ENCODE measurements at places on chromosomes 2 and 18.
A peak's percentile ranks its signal among the peaks of the same experiment; 100 is the strongest.

DNA sequence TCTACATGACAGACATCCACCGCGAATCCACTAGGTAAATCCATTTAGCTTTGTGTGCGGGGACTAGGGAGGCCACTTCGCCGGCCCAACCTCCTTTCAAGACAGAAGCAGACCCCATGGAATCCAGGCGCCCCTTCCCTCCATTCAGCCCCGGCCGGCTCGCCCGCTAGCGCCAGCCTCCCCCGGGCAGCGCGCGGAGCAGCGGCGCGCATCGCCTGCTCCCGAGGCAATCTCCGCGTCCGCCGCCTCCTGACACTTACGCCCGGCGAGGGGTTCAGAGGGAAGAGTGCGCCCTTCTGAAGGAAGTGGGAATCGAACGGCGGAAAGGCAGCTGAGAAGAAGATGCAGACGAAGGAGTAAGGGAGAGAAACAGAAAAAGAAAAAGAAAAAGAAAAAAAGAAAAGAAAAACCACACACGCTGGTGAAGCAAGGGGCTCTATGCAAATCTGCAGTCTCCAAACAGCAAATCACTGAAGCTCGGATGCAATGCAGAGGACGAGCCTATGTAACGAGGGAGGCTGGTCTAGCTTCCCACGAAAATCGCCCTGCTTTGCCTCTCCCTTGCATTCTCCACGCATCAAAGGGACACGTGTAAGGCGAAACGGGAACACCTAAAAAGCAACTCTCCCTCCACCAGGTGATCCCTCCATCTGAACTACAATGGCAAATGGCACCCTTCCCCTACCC lies 684.4 kb downstream of the NRXN1 start:
- no peak for DNase-seq

DNA sequence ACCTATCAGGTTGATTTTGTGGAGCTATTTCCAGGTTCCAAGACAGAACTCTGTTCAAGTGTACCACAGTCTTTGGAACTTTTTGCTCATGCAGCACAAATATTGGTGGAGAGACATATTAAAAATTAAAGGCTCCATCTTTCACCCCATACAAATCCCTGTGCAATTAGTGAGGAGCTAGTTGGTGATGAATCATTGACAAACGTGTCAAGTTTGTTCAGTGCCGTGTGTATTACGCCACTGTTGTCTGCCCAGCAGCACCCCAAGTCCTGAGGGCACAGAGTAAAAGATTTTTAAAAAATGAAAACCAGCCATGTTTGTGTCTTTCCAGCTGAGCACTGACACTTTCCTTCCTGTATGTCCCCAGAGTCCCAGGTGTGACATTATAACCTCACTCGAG lies 9.3 kb downstream of the ATOH8 start:
- no peak for DNase-seq

DNA sequence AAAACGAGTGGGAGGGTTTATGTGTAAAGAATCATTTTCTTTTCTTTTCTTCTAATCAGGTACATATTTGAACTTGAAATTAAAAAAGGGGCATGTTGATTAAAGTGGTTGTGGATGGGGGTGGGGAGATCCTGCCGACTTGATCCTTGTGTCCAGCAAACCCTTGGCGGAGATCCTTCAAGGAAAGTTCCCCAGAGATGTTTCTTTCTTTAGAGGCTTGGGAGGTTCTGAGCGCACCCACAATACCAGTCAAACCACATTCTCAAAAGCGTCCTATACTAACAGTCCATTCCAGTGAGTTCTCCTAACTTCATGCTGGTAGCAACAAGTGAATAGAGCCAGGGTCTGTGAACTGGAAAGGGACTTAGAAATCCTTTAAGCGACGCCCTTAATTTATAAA lies 49.2 kb downstream of the MYCN start:
- DNase-seq, result no peak

- no peak for DNase-seq
These were observed 169.3 kb downstream of the ANKRD30B start for GRCh38 chr18:14917311-14917710.

DNA sequence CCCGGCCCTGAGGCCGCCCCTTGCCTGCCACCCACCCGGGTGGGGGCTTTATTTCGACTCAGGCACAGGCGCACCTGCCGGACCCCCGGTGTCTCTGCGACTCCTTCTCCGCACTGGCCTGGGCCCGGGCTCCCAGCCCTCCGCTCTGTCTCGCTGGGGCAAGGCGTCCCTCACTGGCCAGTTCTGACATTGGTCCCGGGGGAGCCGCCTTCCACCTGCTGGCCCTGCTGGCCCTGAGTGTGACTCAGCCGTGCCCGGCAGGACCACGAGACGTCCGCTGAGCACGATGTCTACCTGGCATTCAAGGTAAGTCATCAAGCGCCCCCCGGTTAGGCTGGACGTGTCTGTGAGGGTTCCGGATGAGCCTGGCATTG lies 131.5 kb upstream of the CTDP1 start:
- no peak for DNase-seq

GRCh38 chr18:44324361-44324760 lies 356.3 kb upstream of the SETBP1 start:
- no peak for DNase-seq

- DNase-seq, result no peak
These were observed 69.9 kb upstream of the HS6ST1 start for GRCh38 chr2:128388499-128388941.

GRCh38 chr2:160701822-160702221 lies 208.2 kb upstream of the RBMS1 start:
- no peak for DNase-seq

DNA sequence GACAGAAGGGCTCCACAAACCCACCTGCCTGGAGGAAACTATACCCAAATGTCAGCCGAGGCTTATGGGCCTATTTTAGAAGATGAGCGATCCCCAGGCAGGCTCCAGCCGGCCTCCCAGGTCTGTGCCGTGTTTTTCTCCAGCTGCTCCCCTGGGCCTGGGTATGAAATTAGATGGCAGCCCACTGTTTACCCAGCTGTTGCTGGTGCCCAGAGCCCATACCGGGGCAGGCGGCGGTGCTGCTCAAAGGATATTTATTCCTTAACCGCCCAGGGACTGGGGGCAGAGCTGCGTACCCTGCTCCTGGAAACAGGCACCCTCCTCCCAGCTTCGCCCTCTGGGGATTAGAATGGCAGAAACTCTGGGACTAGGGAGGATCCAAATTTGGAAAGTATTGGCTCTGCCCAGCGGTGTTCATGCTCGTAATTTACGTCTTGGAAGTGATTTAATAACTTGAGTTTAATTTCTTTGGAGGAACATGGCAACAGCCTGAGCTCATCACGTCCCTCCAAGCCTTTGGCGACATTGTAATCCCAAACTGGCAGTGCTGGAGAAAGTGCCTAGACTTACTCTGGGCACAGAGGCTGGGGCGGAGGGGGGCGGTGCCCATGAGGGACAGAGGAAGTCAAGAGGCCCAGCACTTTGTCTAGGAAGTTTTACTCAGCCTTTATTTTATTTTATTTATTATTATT lies 199.2 kb downstream of the KLHL29 start:
- DNase-seq, result no peak

DNA sequence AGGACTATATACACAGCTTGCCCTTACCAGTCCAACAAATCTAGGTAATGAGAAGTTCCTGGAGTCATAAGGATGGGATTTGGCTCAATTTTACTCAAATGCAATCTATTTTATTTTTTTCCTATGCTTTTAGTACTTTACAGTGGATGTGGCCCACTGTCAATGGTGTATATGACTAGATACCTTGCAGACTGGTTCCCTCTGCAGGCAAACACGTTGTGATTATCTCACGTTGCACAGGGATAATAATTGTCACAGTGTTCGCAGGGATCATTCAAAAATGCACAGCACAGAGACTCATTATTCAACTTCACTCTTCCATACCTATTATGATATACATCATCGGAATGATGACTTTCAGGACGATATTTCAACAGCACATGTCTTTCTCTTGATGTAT lies 359.7 kb downstream of the MBD2 start:
- DNase-seq, result no peak

DNA sequence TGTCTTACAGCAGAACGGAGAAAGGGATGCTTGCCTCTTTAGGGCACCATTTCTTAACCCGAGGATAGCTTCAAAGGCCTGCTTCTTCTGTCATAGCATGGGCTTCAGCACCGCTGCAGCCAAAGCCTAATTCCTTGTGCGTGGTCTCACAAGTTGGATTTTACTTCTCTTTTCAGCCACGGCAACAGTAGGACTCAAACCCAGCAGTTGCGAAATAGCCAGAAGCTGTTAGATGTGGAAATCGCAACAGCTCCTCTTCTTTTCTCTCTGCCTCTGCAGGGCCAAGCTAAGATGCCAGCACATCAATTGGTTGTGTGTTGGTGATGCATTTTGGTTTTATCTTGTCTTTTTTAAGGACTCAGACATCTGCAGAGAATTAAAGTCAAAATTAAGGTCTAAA lies 3.1 kb downstream of the NRXN1 start:
- peak; percentile 73 for DNase-seq

GRCh38 chr18:49681387-49681786 lies 119.5 kb downstream of the LIPG start:
- no peak for DNase-seq

GRCh38 chr2:98935777-98936352 lies at the start of gene CRACDL:
CRACDL (minus strand) TSS chr2:98936225; CDS start chr2:98846800, 89,425 bp downstream.
- peak; percentile 48 for DNase-seq

DNA sequence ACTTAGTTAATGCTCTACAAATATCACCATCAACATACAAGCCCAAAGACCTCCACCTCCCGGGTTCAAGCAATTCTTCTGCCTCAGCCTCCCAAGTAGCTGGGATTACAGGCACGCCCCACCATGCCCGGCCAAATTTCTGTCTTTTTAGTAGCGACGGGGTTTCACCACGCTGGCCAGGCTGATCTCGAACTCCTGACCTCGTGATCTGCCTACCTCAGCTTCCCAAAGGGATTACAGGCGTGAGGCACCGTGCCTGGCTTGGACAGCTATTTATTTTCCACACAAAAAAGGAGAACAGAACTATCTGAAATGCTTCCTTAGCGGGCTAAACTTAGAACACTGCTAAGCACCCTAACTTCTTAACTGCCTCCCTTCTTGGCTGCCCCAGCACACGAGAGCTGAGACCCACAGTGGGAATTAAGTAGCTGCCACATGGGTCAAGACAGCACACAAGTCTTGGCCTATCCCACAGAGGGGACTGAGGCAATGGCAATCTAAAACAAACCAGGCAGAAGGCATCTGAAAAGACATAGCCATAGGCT lies 24.8 kb downstream of the CYTIP start:
- peak; percentile 43 for DNase-seq

GRCh38 chr2:122831649-122832048 lies 1076.2 kb downstream of the TSN start:
- DNase-seq, result no peak

- DNase-seq, result no peak
These were observed 15.4 kb downstream of the SLC35F5 start for GRCh38 chr2:113741091-113741490.

- peak; percentile 48 for DNase-seq
These were observed 25.1 kb upstream of the CREB1 start for GRCh38 chr2:207504513-207505170.

DNA sequence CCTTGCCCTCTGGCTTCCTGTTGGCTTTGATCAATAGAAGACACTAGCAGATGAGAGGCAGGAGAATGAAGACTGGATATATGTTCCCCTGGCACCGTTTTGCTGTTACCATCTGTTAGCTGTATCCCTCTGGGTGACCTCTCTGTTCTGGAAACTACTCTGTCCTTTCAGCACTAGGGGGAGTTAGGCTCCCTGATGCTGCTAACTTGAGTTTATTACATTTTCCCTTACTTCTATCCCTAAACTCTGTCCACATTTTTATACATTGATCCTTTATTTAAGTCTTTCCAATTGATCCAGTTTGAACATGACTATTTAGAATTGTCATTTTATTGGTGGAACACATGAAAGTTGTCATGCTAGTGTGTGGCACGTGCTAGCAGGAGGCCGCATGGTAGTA lies 1014.3 kb upstream of the CDH2 start:
- DNase-seq, result no peak

DNA sequence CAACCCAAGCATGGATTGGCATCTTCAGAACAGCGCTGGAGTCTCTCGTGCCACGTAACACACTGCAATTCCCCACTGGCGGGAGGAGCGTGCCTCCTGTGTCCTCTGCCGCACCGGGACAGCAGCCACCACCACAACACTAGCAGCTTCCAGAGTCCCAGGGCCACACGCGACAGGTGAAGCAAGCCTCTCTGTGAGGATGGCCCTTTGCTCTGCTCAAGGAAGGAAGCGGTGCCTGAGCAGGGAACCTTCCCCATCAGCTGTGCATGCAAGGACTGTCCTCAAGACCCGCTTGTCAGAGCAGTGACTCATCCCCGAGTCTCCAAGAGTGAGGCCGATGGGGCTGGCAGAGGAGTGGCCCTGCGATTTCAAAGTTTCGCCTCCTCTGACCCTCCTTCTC lies 44.0 kb downstream of the TTC32 start:
- DNase-seq, result no peak

DNA sequence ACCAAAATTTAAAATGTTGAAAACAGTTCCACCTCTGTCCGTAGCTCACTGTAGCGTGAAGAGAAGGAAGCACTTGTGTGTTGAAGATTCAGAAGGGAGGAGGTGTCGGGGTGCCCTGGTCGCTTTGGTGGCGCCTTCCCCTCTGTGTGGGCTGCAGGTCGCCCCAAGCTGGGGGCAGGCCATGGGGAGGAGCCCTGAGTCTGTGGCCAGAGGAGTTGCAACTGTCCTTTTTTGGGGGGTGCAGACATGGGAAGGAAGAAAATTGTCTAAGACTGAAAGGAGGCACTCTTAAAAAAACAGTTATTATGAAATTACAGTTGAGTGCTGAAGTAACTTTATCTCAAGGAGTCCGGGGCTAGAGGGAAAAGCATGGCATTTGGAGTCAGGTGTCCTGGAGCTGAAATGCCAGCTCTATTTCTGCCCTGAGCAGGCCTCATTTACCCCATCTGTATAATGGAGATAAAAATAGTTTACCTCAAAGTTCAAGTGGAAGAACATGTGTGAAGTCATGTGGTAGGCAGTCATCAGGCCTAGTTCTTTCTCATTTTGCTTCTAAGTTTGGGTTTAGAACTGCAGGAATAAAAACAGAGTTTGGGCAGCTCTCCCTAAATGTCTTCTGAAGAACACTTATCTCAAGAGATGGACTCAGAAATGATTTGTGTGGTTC lies 82.1 kb downstream of the RNF144A start:
- DNase-seq, result no peak

DNA sequence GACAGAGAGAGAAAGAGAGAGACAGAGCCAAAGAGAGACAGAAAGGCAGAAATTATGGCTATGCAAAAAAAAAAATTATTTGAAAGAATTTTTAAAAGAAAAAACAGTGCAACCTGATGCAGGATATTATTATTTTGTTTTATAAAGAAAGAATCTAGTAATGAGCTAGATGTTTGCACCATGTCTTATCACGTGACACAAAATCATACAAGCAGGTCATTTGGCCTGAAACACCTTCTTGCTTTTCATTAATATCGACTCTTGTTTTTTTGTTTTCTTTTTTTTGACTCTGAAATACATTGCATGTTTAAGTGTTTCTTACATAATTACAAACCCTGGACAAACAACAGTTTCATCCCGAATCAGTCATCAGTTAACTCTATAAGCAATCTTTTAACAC lies 606.0 kb downstream of the LRP1B start:
- no peak for DNase-seq

Measured in suppressor macrophage treated with lipopolysaccharide for 1 hour (primary cell).